ENCODE measurements at places on chromosomes 4 and X.

- no peak for DNase-seq
Observed at GRCh38 chr4:145153904-145154298, 26.5 kb downstream of the OTUD4 start.

DNA sequence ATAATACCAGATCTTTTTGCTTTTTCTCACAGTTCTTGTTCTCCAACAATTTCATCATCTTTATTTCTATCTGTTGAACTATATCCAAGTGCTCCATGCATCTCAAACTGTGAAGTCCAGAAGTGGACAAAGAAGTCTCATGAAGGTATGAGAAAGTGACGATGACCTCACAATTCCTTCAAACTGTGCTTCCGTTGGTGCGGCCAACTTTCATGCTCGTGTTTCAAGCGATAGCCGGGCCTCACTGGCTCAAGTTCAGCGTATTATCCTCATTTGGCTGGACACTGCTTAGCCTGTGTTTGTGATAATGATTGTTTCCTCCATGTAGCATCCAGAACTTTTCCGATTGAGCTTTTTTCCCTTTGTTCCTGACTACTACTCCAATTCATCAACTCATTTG, 143.1 kb downstream of the PALLD start:
- DNase-seq, result no peak

DNA sequence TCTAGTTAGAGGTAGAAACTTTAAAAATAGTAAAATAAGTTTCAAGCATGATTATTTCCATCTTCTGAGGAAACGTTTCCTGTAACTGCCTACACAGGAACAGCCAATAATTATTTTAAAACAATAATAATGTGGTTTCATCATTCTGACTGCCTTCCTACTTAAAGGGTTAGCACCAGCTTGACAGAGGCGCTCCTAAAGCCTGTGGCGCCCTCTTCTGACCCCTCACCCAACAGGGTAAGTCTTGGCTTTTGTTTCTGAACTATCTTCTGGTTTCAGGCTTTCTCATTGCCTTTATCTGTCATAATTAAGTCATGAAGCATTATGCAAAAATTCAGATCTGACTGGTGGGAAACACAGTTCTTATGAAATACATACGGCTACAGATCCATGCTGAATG, 96.7 kb downstream of the ITM2A start:
- peak; percentile 79 for DNase-seq

DNA sequence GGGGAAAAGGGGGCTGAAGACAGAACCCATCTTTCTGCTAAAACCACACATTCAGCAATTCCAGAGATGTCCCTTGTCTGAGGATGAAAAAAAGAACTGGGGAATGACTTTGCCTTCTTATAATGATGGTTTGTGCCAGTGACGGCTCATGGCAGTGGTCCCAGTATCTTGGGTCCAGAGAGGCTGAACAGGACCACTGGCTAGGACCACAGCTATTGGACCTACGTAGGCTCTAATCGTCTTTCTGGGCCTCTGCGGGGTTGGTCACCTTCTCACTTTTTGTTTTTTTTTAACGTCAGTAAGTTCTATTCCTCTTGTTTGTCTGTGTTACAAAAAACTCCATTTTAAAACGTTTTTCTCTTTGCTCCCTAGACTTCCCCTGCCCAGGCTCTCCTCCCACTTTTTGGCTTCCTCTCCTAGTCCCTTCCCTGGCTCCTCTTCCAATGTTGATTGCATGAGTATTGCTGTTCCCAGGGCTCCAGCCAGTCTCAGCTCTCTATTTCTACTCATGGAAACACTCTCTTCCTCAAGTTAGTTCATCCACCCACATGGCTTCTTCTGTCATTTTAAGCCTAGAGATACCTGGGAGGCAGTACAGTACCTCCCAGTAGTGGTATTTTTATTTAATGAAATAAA, 52.6 kb upstream of the STX18 start:
- DNase-seq, result no peak

- peak; percentile 45 for DNase-seq
Observed at GRCh38 chrX:149487292-149487691, 17.8 kb downstream of the IDS start.

- no peak for DNase-seq
Observed at GRCh38 chr4:93092765-93093164, 735.8 kb upstream of the ATOH1 start.

DNA sequence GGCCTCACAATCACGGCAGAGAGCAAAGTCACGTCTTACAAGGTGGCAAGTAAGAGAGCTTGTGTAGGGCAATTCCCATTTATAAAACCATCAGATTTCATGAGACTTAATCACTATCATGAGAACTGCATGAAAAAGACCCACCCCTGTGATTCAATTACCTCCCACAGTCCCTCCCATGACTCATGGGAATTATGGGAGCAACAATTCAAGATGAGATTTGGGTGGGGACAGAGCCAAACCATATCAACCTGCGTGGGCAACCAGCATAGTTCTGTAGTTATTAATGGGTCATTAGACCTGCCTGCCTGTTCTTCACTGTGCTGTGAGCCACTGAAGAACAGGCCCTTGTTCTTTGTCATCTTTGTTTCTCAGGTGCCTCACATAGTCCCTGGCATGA, 593.7 kb upstream of the BOD1L1 start:
- no peak for DNase-seq

- DNase-seq, result no peak
Observed at GRCh38 chrX:50003927-50004326, 81.5 kb downstream of the CLCN5 start.

- DNase-seq, result no peak
Observed at GRCh38 chr4:120096508-120097297, 30.1 kb upstream of the MAD2L1 start.

GRCh38 chr4:41933997-41934503, 1.2 kb upstream of the TMEM33 start:
- peak; percentile 13 for DNase-seq

DNA sequence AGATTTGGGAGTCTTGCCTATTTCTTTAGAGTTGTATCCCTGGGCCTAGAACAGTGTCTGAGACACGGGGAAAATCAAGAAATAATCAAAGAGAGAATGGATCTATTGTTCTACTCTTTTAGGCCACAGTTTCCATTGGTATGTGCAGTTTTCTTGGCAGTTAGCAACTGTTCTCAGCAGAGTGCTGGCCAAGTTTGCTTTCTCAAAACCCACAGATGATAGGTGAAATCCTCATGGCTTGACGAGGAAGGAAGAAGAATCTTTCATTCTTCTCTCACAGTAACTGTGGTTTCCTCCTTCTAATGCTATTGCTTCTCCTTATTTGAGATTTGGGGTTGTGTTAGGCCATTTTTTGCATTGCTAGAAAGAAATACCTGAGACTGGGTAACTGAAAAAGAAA, 42.2 kb downstream of the AGA start:
- DNase-seq, result no peak

DNA sequence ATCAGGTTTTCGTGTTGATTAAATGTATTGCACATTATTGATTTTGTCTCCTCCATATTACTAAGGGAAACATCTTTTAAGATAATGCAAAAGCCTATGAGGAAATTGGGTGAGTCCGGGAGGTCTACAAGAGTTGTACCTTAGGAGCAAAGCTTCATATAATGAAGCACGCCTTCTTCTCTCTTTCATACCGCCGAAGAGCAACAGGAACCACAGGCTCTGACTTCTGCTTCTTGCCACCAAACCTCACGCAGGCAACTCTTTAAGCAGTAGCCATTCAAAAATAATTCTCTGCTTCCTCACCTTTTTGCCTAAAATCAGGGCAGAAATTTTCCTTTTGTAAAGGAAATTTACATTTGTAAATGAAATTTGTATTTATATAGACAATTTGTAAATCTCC, 139.6 kb downstream of the SPRY1 start:
- no peak for DNase-seq

- no peak for DNase-seq
Observed at GRCh38 chrX:19410259-19410658, 66.5 kb downstream of the PDHA1 start.

GRCh38 chr4:68396756-68397155, 46.9 kb upstream of the YTHDC1 start:
- no peak for DNase-seq

DNA sequence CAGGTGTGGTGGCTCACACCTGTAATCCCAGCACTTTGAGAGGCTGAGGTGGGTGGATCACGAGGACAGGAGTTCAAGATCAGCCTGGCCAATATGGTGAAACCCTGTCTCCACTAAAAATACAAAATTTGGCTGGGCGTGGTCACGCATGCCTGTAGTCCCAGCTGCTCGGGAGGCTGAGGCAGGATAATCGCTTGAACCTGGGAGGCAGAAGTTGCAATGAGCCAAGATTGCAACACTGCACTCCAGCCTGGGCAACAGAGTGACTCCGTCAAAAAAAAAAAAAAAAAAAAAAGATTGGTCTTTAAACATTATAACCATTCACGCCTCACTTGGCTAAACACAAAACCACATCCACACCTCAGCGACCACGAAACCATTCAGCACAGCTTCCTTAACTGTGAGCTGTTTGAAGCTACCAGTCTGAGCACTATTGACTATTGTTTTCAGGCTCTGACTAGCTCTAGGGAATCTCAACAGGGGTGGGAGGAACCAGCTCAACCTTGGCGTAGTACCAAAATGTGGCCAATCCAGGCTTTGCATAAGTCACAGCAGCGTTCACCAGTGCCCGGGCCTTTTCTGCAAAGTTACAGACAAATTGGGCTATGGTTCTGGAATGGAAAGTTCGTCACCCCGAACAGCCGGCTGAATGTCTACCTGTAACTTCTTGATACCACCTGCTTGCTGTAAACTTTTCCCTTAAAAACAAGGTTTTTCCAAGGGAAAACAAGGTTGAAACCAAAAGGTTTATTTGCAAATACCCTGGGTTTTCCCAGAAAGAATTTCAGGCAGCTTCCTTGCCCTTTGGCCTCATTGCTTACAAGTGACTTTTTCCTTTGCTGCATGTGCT, 73.6 kb upstream of the DHX15 start:
- no peak for DNase-seq

DNA sequence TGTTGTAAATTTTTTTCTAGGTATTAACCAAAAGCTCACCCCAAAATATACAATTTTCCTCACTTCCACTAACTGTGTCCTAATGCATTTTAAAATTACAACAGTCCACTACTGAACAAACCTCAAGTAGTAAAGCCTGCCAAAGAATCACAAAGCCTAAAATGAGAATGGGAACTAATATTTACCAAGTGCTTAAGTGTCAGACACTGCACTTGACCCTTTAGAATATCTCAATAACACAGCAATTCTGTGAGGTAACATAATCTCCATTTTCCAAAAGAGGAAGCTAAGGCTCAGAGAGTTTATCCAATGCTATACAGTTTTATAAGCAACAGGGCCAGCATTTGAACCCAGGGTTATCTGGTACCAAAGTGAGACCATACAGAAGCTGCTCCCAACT, 4.9 kb downstream of the SLC9A7 start:
- DNase-seq, result no peak

DNA sequence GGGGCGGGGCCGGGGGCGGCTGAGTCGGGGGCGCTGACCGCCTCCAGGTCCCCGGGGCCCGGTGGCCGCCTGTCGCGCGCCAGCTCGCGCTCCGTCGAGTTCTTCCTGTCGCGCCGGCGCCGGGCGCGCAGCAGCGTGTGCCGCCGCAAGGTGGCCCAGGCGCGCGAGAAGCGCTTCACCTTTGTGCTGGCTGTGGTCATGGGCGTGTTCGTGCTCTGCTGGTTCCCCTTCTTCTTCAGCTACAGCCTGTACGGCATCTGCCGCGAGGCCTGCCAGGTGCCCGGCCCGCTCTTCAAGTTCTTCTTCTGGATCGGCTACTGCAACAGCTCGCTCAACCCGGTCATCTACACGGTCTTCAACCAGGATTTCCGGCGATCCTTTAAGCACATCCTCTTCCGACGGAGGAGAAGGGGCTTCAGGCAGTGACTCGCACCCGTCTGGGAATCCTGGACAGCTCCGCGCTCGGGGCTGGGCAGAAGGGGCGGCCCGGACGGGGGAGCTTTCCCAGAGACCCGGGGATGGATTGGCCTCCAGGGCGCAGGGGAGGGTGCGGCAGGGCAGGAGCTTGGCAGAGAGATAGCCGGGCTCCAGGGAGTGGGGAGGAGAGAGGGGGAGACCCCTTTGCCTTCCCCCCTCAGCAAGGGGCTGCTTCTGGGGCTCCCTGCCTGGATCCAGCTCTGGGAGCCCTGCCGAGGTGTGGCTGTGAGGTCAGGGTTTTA, 1.5 kb downstream of the ADRA2C start:
- no peak for DNase-seq

GRCh38 chr4:105622269-105622668, 69.8 kb downstream of the ARHGEF38 start:
- no peak for DNase-seq

DNA sequence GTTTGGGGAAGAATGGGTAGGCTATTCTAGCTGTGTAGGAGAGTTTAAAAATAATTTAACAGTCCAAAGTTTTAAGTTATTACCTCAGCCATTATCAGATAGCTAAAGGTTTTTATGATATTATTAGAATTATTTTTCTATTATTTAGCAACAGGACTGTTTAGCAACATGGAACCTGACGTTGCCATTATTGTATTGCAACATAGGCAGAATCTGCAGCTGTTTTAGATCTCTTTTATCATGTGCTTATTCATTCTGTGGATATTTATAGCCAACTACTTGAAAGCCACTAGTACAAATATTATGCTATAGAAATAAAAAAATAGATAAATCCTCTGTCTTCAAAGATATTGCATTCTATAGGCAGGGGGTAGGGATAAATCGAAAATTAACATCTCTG, 382.0 kb upstream of the TRAM1L1 start:
- DNase-seq, result no peak

Measured in CD4-positive, alpha-beta T cell treated with Interleukin-21 for 1 hour (primary cell).